ENCODE measurements at places on chromosomes 1 and 21.
A peak's percentile ranks its signal among the peaks of the same experiment; 100 is the strongest.

DNA sequence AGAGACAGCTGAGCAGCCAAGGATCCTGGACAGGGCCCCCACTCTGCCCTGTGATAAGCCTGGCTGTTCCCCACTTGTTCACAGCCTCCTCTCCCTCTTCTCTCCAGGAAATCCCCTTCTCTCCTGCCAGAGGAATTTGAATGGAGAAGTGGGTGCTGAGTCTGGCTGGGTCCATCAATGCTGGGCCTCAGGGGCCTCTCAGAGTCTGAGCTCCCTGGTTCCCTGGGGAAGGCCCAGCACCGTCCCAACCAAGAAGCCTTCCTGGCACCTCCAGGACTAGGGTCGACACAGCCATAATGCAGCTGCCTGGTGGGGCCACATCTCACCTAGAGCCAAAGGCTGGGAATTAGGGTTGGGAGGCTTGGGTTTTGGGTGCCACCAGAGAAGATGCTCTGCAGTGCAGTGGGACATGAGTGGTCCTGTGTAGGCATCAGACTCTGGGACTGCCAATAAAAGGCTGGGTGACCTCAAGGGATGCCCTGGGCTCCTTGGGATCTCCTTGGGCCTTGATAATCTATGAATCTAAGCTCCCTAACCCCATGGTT, 2.5 kb downstream of the MYBPH start:
- no peak for DNase-seq

DNA sequence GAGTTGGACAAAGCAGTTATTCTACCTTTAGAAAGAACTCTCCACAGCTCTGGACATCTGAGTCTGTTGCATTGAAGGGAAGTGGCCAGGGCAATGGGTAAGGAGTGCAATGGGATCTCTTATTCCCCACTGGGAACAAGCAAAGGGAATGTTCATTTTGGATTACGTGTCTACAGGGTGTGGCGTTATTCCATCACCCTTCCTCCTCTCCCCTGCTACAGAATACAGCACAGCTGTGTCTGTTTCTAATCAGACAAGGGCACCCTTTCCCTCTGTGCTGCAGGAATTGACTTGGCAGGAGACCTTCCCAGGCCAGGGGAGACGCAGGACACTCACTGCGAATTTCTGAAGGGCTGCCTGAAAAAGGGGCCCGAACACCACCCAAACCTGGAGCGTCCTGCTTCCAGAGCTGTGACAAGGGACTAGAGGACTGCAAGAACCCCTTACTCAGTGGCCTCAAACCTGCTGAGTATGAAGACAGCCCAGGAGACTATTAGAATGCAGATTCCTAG, 163.6 kb upstream of the RAB4A start:
- peak; percentile 38 for DNase-seq

- DNase-seq = no peak
Measured at GRCh38 chr1:219805191-219805590, 123.2 kb downstream of the SLC30A10 start.

DNA sequence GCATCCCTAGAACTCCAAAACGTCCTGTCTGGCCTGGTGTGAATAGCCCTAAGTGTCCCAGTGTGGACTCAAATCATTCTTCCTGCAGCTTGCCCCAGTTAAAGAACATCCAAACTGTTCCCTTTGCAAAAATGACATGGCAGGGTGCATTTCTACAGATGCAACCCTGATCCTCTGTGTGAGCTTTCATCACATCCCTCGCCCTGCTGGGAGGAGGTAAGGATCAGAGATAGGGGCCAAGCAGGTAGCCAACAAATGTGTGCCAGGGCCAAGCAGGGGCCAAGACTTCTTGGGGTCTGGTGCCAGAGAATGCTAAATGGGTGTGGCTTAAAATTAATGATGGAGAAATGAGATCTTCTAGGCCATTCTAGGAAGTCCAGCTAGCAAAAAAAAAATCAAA, 27.1 kb upstream of the MPZL1 start:
- no peak for DNase-seq

- no peak for DNase-seq
Measured at GRCh38 chr1:112318698-112319370, 77.2 kb upstream of the CTTNBP2NL start.

DNA sequence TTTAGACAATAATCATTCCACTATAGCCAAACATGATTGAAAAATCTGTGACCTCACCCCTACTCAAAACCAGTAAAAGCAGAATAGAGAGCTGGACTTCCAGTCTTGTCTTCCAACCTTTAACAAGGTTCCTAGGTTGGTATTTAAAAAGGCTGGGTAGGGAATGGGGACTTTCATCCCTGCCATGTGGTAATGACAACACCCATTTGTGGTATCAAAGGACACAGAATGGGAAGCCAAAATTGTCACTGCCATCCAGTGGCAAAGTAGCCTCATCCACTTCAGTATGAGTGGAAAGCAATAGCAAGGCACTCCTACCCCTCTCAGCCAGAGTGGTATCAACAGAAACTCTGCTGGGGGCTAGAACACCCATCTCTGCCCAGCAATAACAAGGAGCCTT, 33.9 kb downstream of the UCHL5 start:
- DNase-seq = no peak

DNA sequence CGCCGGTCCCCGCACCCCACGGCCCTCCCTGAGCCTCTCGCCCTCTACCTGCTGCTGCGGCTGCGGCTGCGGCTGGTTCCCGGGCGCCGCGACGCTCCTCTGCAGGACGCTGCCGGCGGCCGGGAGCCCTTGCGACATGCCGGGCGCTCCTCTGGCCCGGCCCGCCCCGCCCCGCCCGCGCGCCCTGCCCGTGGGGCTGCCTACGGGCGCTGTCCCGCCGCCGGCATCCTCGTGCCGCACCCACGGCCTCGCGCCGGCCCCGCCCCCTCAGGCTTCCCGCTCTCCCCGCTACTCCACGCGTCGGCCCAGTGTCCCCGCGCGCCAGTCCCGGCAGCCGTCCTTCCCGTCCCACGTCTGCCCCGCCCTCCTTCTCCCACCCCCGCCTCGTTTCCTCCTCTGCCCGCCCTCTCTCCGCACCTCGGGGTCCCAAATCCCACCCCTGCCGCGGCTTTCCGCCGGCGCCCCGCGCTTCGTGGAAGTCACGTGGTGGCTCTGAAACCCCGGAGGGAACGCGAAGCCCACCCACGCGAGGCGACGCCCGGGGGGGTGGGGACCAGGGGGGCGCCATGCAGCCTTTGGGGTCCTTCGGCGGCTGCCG, at the start of gene BATF3:
Gene BATF3, minus strand, starts transcription at position 216 of the 598 bp plus-strand sequence. Its CDS starts 78 bp downstream, at position 138.
- no peak for DNase-seq

GRCh38 chr1:23600283-23600682, 41.0 kb upstream of the ID3 start:
- no peak for DNase-seq

GRCh38 chr1:31579374-31579773, 3.1 kb downstream of the TINAGL1 start:
- DNase-seq = no peak

DNA sequence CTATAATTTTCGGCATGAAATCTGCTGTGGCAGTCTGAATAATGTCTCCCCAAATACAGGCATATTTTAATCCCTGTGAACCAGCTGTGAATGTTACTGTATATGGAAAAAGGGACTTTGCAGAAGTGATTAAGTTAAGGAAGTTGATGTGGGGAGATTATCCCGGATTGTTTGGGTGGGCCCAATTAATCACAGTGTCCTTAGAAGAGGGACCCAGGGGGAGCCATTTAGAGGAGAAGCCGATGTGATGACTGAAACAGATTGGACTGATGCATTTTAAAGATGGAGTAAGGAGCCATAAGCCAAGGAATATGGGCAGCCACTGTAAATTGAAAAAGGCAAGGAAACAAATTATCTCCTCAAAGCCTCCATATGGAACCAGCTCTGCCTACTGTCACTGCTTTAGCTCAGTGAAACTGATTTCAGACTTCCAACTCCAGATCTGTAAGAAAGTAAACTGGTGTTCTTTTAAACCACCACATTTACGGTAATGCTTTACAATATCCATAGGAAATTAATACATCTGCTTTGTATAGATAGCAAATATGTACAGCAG, 61.1 kb upstream of the GPR88 start:
- no peak for DNase-seq

DNA sequence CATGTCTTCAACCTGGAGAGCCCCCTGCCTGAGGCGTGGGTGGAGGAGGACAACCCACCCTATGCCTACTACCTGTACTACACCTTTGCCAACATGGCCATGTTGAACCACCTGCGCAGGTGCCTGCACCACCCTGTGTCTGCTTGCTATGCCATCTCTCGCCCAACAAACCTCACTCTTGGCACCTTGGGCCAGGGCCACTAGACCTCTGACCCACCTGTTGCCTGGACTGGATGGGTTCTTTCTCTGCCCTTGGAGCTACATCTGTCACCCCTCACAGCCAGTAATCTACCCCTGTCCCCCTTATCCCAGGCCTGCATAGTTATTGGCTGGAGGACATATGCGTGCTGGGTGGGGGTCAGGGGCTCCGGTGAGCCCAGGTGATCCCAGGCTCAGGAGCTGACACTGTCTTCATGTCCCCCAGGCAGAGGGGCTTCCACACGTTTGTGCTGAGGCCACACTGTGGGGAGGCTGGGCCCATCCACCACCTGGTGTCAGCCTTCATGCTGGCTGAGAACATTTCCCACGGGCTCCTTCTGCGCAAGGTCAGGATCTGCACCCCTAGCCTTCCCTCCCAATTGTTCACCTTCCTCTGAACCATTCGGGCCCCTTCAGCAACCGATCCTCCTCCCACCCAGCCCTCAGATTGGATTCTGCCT, 9.9 kb downstream of the AMPD2 start:
- no peak for DNase-seq

Data from fibroblast of mammary gland (primary cell).